Uterus (tissue), 4 donors: ENCODE measurements at places on chromosomes 5 and 9. TPM values are rescaled to one million over a fixed set of nuclear protein-coding genes. Genes with fewer than 3 reads are reported as not detected.

ARHGEF39 gene
- not detected for total RNA-seq

PCDHA7 gene
- total RNA-seq: 24.6 TPM

TTC33 gene
- total RNA-seq: 18.8 TPM

CARD9 gene
- 2.1 TPM for total RNA-seq

ZNF367 gene
- 1.2 TPM for total RNA-seq
